ENCODE measurements at places on chromosomes 1 and 21. TPM values are rescaled to one million over a fixed set of nuclear protein-coding genes. Genes with fewer than 3 reads are reported as not detected.

GRCh38 chr1:35657851-35658250 lies 16.5 kb upstream of the PSMB2 start:
- DNase-seq, result no peak

DNA sequence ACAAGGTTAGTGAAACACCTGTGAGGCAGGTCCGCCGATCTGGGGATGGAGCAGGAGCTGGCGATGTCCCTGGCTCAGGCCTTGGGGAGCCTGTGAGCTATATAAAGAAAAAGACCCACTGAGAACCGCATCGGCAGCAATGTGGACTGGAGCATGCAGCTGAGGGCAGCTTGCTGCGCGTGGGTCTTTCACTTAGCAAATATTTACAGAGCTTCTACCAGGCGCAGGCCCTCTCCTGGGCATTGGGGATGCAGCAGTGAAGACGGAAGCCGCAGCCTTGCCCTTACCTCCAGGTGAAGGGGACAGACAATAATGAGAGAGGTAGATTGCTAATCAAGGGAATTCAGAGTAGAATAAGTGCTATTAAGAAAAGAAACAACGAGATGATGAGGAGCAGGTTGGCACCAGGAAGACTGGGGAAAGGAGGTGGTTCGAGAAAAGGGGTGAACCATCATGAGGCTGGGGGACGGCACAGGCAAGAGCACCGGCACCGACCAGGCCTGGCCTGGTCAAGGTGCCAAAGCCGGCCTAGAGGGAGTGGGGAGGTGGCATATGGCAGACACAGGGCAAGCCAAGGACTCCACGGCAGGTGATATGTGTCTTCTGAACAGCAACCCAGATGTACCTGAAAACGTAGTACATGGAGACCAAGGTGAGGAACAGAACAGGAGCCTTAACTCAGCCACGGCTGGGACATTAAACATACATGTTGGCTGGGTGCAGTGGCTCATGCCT lies 60.7 kb upstream of the PAX7 start:
- no peak for DNase-seq

DNA sequence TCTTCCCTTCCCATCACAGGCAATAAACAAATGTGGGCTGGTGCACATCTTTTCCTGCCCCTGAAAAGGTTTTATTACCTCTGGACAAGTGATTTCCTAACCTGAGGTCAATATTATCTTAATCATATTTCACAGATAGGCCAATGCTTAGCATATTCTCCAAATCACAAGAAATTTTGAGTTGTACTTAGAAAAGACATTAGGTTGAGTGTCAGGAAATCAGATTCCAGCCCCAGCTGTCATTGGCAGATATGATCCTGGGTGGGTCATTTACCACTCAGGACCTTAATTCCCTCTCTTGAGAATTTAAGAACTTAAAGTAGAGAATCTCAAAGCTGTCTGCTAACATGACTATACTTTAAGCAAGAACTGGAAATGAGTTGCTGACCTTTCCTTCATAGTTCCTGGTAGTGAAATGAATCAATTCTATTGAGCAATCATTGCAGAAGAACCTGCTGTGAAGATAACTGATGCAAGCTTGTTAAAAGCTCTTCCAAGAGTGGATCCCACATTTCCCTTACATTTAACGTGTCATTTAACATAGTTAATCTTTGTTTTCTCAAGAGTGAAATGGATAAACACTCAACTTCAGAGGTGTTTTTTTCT lies 46.4 kb upstream of the CR2 start:
- no peak for DNase-seq

- DNase-seq, result peak; percentile 61
Observed at GRCh38 chr1:113042285-113043143, 30.5 kb upstream of the LRIG2 start.

- DNase-seq, result no peak
Observed at GRCh38 chr1:238485057-238485911, 594.6 kb upstream of the ZP4 start.

GRCh38 chr1:166057650-166058049 lies 109.2 kb downstream of the FAM78B start:
- no peak for DNase-seq

DNA sequence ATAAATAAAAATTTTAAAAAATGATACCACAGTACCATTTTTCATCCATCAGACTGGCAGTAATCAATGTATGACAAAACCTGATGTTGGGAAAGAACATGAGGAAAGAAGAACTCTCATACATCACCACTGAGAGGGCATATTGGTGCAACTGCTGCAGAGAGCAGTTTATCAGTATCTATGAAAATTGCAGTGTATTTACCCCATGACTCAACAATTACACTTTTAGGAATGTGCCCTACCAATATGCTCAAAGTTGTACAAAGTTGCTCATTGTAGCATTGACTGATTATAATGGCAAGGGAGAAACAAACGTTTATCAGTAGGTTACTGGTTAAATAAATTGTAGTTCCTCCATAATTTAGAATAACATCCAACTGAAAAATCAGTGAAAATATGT lies 36.7 kb downstream of the CATSPERE start:
- DNase-seq, result no peak

DNA sequence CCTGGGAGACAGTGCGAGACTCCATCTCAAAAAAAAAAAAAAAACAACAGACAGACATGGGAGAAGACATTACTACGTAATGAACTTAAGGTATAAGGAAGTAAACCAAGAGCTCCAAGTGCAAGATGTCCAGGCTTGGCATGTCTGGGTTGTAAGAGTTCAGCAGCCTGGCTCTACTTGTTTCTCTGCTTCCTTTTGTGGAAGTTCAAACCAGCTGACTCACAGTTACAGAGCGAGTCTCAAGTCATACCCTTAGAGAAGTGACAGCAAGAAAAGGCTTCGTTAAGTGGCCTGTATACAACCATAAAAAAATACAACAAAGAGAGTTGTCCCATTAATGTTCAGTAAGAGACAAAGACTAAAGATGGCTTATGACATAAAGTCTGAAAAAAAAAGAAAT lies 1.3 kb downstream of the RIT1 start:
- DNase-seq, result peak; percentile 9

DNA sequence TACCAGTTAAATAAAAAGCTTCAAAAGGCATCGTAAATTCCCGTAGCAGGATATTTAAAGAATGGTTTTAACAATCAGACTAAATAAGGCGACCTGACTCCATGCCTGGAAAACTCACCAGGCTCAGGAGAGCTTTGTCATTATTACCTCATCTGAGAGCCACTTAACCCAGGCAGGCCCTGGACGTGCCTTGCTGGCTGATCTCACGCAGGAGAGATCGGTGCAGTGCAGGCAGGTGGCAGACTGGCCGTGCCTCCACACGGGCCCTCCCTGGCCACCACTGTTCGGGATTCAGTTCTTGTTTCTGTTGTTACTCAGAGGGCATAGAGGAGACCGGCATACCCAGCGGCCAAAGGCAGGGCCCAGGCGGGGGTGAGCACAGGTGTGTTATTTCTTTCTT lies 6.4 kb downstream of the MT1HL1 start:
- peak; percentile 21 for DNase-seq

- no peak for DNase-seq
Observed at GRCh38 chr1:227766653-227767277, 31.5 kb downstream of the SNAP47 start.

GRCh38 chr1:79303040-79303439 lies 296.5 kb upstream of the ADGRL4 start:
- DNase-seq, result no peak

DNA sequence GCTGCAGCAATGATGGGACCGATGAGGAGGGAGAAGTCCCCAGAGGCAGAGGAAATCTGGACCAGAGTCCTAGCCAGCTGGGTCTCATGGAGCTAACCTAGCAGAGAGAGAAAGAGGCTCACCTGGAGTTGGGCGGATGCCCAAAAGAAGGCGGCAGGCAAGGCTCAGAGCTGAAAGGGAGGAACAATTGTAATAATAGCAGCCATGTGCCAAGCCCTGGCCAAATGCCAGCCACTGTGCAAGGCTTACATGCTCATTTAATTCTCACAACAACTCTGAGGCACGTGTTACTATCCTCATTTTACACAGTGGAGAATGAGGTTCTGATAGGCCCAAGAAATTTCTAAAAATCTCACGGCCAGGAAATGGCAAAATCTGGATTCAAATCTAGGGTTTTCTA lies 50.0 kb upstream of the ZNF648 start:
- DNase-seq, result no peak

GRCh38 chr21:43921571-43921978 lies 56.6 kb downstream of the AGPAT3 start:
- DNase-seq, result no peak

DNA sequence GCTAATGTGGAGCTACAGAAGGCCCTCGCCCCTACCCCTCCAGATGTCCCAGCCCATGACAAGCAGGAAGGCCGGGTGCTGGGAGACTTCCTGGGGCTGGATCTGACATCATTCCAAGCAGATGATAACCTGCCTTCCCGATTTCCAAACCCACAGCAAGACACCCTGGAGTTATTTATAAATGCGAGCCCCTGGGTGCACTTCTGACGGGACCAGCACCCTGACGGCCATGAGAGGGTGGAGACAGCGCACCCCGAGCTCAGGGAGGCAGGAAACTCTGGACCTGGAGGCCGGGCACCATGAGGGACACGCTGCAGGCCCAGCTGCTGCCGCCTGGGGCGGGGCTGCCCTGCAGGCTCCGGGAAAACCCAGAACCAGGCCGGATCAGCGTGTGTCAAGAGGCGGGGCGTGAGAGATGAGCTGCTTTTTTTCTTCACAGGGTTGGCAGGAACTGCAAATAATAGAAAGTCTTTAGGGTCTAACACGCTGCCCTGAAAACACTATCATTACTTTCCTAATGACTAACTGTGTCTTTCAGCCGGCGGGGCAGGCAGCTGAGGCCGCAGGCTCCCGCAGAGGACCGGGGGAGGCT lies 2.5 kb upstream of the PCBP3 start:
- no peak for DNase-seq

Gene TEX38
- polyA plus RNA-seq, result 0.25 TPM

Gene AADACL3
- not detected for polyA plus RNA-seq

Gene ITLN2
- not detected for polyA plus RNA-seq

Gene RHD
- polyA plus RNA-seq, result 2.5 TPM

Gene IL10
- polyA plus RNA-seq, result 0.38 TPM

Gene AMPD1
- polyA plus RNA-seq, result 0.18 TPM

Gene SRGAP2
- 58.3 TPM for polyA plus RNA-seq

Gene RTCA
- polyA plus RNA-seq, result 29.8 TPM

Gene SH2D1B
- 1.1 TPM for polyA plus RNA-seq

Gene RAB25
- polyA plus RNA-seq, result 62.6 TPM

Gene FRRS1
- polyA plus RNA-seq, result 11.6 TPM

Gene GPR3
- 0.59 TPM for polyA plus RNA-seq

Gene TCHHL1
- not detected for polyA plus RNA-seq
